ENCODE measurements at places on chromosomes 4 and X.

- no peak for DNase-seq
Measured at GRCh38 chr4:106595906-106596305, 227.3 kb upstream of the GIMD1 start.

DNA sequence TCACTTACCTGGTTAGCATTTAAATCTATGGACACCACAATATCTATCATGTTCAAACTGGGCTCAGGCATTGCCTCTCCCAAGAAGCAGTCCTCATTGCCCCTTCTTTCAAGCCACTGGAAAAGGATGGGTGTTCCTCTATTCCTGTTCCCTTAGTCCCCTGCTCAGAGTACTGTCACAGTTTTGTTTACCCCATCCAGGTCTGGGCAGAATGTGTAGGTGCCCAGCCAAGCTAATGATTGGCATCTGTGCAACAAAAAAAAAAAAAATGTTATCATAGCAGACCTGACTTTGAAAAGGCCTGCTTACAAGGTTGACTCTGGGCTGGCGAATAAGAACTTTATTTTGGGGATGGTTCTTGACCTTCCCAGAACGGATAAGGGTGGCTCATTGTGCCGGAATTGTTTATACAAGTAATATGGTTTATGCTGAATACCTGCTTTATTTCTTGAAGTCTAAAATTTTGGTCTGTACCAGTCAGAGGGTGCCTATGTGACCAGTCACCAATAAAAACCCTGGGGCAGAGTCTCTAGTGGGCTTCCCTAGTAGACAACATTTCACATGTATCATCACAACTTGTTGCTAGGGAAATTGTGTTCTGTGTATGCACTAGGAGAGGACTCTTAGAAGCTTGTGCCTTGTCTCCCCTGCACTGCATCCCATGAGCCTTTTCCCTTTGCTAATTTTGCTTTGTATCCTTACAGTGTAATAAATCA, 47.9 kb downstream of the JADE3 start:
- no peak for DNase-seq

DNA sequence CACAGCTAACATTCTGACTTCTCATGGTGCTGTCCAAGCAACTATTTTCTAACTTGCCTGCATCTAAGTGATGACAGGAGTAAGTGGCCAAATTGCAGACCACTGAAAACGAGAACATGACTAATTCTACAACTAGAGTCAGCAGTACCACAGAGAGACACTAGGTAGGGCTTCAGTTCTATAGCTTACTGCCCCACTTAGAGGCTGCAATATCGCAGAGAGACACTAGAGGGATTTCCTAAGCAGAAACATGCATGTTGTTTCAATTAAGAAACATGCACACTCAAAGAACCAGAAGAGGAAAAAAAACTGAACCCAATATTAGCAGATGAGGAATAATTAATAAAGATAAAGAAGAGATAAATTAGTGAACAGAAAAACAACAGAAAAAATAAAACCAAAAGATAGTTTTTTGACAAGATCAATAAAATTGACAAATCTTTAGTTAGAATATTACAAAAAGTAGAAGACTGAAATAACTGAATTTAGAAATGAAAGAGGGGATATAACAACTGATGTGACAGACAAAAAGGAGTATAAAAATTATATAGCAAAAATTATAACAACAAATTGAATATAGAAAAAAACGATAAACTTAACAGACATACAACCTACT, 100.8 kb downstream of the SPIN4 start:
- DNase-seq: no peak

DNA sequence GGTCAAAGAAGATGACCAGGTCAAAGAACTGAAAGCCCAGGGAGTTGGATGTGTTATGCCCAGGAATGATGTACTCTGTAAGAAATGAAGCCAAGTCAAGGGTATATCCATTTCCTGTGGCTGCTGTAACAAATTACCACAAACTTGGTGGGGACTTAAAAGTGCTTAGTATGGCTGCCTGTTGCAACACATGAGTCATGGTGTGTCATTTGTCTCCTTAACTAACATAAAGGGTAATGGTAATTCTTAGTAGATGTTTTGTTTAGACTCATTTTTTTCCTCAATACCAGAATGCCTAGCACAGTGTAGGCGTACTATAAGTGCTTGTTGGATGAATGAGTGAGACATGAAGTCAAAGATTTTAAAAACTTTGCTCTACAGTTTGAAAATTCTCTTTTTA, 45.7 kb downstream of the SYTL5 start:
- no peak for DNase-seq

GRCh38 chr4:169286562-169287301, 16.0 kb upstream of the SH3RF1 start:
- DNase-seq: no peak

DNA sequence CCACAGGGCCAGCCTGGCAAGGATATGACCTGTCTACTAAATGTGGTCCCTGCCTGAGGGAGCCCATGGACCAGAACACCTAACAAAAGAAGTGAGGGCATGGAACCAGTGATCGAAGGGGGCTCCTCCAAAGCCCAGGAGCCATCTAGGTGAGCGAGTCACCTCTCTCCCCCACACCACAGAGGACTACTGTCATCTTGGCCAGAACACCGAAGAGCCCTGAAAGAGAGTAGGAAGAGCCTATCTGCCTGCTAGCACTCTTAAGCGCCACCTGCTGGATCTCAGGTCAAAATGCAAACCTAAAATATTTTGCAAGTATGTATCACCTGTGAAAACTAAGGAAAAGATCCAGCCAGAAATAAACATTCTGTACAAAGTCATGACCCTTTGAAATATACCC, 137.9 kb upstream of the ZXDB start:
- no peak for DNase-seq

DNA sequence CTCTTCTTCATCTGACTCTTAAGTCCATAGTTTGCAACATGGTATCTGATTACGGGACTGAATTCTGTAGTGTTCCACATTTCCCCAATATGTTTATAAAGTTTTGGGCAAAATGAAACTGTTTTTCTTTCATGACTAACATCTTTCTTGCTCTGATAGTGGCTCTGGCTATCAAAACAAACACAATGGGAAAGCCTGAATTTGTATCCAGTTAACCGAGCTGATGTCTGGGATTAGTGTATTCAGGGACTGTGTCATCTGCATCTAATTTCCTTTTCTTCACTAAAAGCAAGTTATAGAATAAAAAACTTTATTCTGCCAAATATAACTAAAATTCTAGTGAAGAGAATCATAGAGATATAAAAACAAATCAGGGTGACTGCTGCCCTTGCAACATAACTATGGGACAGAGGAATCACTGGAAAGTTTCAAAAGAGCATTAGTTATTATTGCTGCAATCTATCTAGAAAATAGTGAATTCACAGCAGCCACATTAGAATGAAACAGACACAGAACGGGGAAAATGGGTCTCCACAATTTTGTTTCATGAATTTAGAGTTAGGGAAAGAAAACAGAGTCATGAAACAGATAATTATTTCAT, 61.3 kb downstream of the ANTXR2 start:
- DNase-seq: no peak

- no peak for DNase-seq
Measured at GRCh38 chrX:30161043-30161442, 54.3 kb upstream of the MAGEB2 start.

- DNase-seq: no peak
Measured at GRCh38 chr4:4395849-4396627, 9.1 kb downstream of the NSG1 start.

DNA sequence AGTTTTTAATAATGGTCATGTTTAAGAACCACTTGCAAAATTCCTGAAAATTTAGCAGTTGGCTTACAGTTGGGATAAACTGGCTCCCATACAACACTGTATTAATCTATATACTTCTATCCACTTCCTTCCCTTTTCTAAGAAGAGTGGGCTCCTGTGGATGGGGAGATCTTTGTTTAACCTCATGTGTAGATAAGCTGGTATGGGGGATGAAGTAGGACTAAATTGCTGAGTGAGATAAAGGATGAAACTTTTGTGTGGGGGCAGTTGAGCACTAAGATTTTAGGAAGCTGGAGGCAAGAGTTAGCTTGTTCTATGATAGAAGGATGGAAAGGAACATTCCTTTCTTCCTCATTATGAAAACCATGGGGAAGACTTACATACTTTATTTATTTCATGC, 54.6 kb upstream of the ATP8A1 start:
- DNase-seq: no peak

- no peak for DNase-seq
Measured at GRCh38 chrX:50942471-50942870, 31.9 kb downstream of the BMP15 start.

DNA sequence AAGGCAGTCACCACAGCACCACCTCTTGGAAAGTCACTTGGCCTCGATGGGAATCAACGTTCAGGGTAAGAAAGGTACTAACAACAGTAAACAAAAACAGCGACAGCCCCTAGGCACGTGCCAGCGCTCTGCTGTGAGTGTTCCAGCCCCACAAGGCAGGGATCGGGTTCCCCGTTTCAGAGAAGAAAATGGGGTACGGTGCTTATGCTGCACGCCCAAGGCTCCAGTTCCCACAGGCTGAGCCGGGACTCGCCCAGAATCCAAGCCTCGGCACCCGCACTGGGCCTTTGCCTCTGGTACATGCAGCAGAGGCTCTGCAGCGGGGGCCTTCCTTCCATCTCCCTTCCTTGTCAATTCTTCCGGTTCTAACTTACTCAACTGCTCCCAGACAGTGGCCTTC, 37.3 kb downstream of the WDR1 start:
- no peak for DNase-seq

GRCh38 chr4:156961196-156962057, 10.2 kb downstream of the PDGFC start:
- DNase-seq: no peak

GRCh38 chrX:43349363-43349762, 306.7 kb upstream of the MAOA start:
- no peak for DNase-seq

DNA sequence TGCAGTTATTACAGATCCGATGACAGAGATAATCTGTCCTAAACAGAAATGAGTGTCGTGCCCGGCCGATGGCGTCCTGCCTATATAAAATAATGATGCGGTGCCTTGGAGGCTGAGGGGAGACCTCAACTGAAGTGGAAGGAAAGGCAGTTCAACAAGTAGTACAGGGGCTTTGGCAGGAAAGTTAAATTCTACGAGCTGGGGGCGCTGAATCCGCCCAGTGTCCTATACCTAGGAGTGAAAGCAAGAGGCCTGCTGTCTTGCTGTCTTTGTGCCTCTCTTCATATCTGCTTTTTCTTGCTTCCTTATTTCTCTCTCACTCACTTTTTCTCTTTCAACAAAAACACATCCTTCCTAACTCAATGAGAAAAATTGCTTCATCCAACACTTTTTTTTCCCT, 82.2 kb upstream of the PRPS2 start:
- DNase-seq: no peak

GRCh38 chr4:16195209-16195608, 31.1 kb downstream of the TAPT1 start:
- DNase-seq: no peak

- no peak for DNase-seq
Measured at GRCh38 chr4:55284331-55284730, 61.7 kb upstream of the SRD5A3 start.

DNA sequence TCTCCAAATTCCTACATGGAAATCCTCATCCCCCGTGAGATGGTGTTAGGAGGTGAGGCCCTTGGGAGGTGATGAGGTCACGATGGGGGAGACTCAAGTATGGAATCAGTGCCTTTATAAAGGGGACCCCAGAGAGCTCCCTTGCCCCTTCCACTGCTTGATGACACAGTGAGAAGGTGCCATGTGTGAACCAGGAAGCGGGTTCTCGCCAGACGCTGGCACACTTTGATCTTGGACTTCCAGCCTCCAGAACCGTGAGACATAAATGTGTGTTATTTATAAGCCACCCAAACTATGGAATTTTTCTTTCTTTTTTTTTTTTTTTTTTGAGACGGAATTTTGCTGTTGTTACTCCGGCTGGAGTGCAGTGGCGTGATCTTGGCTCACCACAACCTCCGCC, 237.6 kb downstream of the DHRSX start:
- no peak for DNase-seq

DNA sequence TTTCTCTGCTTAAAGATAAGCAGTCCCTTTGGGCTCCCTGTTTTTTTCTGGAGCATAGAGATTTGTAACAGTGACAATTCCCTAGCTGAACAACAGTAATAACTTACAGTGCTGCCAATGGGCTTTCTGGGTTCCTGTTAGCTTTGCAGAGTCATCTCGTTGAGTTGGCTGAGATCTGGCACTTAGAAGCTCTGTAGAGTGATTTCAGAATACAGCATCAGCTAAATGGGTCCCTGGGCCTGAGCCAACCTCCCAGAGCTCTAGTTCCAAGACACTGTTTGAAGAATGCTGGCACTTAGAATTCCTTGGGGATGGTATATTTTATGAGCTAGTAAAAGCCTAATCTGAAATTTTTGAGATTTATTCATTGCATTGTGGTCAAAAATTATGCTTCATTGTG, 43.5 kb upstream of the SERTM2 start:
- DNase-seq: no peak

DNA sequence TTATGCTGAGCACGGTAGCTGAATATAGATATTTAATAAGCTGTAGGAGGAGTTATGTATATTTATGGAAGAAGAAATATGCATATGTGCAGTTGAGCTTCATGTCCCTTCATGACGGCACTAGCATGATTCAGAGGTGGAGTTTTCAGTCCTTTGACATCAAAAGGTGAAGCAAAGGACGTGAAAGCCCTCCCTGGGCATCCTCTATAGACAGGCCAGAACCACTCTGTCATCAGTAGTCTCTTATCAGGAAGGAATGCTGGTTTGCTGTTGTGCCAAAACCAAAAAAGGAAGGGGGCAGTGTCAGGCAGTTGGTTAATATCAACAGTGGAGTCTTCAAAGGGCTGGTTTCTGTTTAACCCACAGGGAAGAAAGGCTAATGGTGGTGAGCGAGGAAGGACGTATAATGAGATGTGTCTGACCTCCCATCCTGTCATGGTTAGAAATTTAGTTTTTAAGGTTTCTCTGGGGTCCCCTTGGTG, 23.5 kb upstream of the IL2 start:
- DNase-seq: no peak

DNA sequence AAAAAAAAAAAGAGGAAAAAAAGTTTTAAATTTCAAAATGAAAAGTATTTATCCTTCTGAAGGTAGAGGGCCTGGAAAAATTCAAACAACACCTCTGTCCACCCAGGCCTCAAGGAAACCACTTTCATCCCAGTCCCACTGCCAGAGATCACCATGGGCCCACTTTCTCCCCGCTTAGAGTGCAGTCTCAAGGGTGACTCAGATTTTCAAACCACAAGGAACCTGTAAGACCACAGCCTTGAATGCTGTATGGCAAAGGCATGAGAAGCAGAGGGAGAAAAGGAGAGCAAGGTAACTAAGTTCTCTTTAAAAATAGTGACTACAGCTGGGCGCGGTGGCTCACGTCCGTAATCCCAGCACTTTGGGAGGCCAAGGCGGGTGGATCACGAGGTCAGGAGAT, 87.9 kb upstream of the PACRGL start:
- DNase-seq: no peak
